ENCODE measurements at places on chromosomes 5 and 9.

DNA sequence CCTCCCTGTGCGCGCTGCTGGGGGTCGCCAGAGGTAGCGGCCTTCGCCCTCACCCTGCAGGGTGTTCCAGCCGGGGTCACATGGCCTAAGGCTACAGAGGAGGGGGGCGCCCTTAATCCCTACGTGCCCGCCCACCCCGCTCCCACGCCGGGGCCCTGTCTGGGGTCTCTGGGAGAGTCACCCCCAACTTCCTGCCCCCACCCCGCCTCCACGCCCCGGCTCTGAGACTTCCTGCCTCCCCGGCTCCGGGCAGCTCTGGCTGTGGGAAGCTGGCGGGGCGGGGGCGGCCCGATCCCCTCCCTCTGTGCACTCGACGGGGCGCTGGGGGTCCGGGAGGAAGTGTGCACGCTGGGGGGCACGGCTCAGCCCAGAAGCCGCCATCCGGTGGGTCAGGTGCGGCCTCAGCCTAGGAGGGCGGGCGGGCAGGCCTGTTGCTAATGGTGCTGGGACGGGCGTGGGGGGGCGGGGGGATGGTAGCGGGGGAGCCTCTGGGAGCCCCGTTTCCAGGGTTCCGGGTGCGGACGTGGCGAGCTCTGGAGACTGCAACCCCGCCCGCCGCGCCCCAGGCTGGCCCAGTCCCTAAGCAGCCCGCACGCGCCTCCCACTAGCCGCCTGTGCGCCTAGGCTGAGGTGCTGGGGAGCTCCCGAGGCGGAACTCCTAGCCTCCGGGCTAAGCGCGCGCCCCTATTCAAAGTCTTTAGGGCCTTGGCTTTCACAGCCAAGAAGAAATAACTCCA lies 61.6 kb downstream of the CXXC5 start:
- peak; percentile 15 for DNase-seq

GRCh38 chr9:120726484-120726883 lies 12.2 kb upstream of the MEGF9 start:
- DNase-seq = no peak

DNA sequence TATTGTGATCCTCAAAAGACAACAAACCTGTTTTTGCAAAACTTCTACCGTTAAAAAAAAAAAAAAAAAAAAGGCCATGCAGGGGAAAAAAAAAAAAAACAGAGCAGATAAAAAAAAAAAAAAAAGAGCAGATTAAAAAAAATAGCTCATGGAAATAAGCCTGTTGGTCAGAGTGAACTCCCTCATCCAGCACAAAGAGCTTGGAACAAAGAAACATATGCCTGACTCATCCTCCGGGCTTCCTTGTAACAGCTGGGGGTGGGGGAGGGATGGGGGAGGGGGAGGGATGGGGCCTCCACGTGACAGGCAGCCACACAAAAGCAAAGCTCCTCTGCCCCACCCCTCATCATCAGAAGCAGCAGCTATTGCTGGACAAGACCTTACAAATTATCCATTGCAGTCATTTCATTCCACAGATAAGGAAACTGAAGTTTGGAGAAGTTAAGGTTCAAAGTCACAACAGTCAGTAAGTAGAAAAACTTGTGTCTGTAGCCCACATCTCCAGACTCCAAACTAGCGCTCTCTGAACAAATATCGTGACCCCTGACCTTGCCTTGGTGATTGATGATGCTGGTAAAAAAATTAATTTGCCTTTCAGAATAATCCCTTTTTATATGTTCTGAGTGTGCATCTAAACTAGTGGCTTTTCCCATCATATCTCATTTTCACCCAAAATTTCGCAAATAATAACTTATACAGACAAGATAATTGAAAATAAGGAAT lies 38.9 kb downstream of the SLC35D2 start:
- no peak for DNase-seq

- no peak for DNase-seq
Measured at GRCh38 chr9:129363216-129363873, 185.3 kb upstream of the IER5L start.

DNA sequence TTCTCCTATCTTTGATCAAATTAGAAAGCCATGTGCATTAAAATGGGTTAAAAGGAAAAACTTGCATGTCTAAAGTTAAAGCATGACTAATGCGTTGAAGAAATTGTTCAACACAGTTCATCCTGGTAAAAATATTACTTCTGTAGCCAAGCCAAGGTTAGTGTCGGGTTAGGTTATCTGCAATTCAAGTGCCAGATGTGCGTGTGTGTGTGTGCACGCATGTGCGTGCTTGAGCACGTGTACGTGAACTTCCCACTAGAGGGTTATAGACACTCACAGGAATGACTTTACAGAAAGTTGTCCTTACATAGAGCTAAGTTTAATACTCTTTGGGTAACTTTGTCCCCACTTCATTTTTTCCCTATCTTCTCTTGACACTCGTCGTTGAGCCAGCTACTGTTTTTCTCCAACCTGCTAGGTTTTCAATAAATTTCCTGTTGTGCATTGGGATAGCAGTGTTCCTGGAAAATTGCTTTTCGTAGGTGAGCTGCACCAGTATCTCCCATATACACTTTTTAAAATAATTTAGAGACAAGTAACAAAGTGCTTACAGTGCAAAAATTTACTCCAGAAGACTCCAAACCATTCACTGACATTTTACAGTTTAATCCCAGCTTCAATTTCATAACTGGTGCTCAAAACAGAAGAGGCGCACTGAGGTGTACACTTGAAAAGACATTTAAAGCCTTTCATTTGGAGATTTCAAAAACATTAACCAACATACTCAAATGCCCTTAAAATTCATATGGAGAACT lies 353.8 kb downstream of the NFIB start:
- DNase-seq = no peak

- DNase-seq = no peak
Measured at GRCh38 chr5:177610131-177610769, 10.3 kb downstream of the B4GALT7 start.

DNA sequence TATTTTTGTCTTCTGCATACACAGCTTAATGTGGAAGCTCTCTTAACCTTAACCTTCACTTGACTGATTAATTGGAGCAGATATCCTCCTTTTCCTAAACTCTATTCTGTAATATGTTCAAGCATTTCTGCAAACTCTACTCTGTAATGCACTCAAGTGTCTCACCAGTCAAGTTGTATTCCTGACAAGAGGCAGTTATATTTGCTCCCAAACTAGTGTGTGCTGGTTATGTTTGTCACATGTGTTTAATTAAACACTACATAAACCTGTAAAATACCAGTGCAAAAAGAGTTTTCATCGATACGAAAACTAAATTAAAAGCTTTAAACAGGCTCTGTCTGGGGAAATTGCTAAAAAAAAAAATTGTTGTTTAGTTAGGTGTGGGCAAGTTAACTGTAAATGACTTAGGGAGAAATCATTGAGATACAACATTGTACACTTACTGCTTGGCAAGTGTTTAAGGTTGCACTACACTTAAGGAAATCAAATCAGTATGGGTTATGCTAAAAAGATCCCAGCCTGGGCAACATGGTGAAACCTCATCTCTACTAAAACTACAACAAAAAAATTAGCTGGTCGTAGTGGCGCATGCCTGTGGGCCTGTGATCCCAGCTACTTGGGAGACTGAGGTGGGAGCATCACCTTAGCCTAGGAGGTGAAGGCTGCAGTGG lies 6.7 kb downstream of the FAF2 start:
- DNase-seq = no peak

GRCh38 chr5:169946743-169947295 lies 33.5 kb downstream of the INSYN2B start:
- no peak for DNase-seq

DNA sequence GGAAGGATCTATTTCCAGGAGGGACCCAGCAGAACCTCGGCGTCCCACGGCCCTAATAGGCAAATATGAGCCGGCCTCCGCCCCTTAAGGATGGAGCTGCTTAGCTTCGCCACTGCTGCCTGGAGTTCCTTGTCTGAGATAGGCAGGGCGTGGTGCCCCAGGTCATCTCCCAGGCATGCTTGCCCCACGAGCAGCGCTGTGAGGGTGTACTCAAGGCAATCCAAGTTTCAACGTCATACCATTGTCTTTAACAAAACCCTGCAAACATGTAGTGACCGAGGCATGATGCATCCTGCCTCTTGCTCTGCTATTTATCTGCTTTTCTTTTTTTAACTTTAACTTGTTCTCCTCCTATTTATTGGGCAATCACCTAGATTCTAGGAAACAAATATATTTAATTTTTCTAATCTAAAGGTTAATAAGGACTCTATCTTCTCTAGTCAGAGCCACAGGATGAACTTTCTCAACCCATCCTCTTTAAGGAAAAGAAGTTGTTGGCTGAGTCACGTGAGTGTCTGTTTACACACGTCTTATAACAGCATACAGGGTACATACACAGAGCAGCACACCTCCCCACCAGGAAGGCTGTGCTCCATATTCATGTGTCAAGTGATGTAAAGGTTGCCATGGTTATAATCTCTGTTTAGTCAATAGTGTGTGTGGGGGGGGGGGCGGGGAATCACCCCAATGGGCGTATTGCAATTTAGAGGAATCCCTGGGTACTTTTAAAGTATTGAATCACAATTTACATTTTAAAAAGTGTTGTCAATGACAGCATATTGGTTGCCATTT lies 27.3 kb upstream of the ZSWIM6 start:
- DNase-seq = no peak

DNA sequence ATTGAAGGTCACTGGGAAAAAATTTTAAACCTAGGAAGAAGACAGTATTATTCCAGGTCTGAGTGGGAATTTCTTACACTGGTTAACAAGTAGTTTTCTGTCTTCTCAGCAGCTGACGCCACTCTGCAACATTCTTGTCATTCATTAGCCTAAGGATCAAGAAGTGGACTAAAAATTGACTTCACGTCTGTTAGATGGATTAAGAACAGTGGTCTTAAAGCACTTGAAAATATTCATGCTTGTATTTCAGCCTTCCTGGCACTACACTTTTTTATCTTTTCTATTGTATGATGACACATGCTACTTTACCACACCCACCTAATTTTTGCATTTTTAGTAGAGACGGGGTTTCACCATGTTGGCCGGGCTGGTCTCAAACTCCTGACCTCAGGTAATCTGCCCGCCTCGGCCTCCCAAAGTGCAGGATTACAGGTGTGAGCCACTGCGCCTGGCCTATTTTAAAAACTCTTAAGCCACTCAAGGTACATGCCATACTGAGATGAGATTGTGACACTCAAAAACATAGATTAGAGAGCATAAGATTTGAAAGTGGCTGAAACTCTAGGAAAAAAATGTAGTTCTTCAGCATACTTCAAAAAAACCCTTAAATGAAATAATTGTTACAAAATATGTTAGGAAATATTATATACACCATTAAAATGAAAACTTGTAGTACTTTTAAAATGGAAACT lies 8.4 kb downstream of the MATR3 start:
- no peak for DNase-seq

GRCh38 chr5:40368200-40368599 lies 311.5 kb upstream of the PTGER4 start:
- no peak for DNase-seq

- DNase-seq = no peak
Measured at GRCh38 chr5:170151097-170151831, 45.6 kb downstream of the FOXI1 start.

DNA sequence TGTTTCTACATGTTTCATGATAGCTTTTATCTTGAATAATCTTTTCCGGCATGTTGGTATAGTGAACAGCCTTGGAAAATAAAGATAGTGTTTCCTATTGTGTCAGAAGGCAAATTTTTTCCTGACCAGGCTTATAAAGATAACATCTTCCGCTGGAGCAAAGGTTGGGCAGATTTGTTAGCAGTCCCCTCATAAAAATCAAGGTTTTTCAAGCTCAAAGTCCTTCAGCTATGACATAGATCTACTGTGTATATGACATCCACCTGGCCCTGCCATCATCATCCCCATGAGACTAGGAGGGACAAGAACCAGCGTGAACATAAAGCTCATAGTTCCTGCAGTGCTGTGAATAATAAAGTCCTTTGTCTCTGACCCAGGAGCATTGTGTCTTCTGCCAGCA lies 30.4 kb upstream of the OTULINL start:
- DNase-seq = no peak

DNA sequence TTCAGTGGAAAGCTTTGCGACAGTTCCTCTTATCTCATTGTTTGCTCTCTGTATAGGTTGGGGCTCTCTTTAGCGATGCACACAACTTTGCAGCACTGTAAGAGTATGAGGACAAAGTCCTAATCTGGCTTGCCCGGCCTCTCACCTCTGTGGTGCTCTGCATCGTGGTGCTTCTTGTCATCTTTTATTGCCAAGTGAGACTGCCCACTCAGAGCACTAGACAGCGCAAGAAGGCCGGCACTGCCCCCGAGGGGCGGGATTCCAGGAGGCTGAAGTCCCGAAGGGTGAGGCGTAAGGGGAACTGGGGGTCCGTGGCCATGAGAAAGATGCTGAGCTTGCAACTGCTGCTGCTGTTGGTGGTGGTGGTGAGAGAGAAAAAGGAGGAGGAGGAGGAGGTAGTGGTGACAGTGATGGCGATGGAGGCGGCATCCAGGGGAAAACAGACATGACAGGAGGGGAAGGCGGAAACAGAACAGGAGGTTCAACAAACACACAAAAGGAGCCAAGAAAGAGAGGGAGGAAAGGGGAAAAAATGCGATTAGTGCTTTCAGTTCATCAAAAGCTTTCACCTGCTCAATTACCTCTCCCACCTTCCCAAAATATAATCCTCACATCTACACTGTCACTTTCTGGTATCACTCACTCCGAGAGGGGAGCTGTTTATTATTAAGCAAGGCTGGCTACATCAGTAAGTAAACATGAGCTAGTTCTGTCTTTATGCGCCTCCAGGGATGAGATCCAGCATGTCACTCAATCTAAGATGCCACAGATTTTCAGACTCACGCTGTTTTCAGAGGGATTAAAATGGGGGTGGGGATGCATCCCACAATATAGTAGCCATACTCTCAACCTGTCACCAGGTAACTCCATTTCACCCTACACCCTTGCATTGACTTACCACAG lies 55.1 kb downstream of the TLE1 start:
- DNase-seq = no peak

- no peak for DNase-seq
Measured at GRCh38 chr5:173238312-173239232, 3.6 kb upstream of the NKX2-5 start.

DNA sequence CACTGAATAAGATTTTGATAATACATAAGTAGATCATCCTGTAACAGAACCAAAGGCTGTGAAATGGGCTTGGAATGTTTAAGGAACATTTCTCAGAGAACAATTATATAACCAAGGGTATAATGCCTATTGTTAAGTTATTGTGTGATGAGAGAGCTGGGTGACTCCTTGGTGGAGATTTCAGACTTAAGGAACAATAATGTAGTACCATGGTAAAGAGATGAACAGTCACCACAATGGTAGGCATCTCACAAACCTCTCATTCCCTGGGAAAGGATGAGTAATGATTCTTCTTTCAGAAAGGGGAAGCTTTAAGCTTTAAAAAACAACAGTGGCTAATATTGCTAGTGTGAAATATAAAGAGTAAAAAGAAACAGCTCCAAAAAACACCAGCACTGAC lies 147.4 kb downstream of the TRIM36 start:
- DNase-seq = no peak

DNA sequence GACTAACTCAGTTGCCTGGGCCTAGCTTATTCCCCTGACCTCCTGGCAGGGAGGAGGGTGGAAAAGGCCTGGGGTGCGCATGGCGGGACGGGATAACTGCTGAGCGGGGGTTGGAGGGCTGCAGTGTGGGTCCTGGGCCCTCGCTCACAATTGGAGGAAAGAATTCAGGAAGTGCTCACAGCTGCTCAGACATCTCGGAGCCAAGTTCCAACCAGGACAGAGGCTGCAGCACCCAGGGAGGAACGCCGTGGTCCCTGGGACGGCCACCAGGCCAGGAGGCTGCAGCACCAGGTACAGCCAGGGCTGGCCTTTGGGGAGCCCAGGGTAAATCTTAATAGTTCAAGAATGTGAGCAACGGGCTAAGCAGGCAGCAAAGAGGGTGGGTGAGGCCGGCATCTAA lies at the start of gene SPAAR:
Gene SPAAR (plus strand): TSS at position 217 of the 400 bp plus-strand sequence. CDS start 974 bp downstream, outside the sequence.
- no peak for DNase-seq

GRCh38 chr9:105405514-105406131 lies 42.2 kb upstream of the FSD1L start:
- peak; percentile 62 for DNase-seq
